ENCODE measurements at places on chromosomes 13 and 19.

DNA sequence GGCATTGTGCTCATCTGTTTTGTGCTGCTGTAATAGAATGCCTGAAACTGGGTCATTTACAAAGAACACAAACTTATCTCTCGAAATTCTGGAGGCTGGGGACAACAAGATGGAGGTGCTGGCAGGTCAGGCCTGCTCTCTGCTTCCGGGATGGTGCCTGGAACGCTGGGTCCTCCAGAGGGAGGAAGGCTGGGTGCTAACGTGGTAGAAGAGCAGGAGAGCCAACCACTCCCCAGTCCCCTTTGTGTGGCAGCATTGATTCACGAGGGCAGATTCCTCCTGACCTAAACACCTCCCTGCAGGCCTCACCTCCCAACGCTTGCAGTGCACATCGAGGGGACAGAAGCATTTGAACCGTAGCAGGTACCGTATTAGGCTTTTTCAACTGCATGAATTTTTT is 34.1 kb upstream of the TFDP1 start:
- DNase-seq = no peak

DNA sequence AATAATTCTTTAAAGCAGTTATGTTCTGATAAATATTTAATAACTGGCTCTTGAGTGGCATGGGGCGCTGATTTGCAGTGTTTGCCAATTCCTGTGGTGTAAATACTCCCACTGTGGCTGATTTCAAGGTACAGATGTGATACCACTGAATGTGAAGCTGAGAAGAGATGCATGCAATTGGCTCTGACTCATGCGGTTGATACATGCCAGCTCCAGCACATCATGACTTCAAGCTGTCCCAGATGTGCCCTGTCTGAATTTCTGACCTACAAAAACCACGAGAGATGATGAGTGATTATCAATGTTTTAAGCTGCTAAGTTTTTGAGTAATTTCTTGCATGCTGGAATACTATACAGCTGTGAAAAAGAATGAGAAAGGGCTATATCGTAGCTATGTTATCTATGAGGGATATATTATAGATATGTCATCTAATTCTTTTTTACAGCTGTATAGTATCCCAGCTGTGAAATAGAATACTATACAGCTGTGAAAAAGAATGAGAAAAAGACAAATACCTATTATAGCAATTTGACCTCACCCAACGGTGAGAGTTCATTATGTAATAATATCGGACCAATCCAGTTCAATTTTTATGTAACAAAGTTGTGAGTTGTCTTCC is 7.6 kb upstream of the ACSBG2 start:
- DNase-seq = no peak

DNA sequence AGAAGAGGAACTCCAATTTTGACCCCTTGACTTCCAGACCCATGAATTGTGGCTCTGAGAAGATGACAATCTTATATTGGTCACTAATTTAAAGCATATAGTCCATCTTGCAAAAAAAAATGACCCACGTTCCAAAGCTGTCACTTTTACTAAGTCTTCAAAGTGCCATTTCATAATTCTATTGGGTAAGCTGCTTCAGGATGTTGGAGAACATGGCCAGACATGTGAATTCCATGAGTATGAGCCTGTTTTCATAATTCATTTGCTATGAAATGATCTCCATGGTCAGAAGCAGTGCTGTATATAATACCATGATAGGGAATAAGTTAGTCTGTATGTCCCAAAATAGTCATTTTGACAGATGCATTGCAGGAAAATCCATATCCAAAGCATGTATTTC is 1787.3 kb downstream of the SLITRK5 start:
- DNase-seq = no peak

- DNase-seq = no peak
Measured at GRCh38 chr19:28142258-28142657, 1070.7 kb downstream of the UQCRFS1 start.

- DNase-seq = no peak
Measured at GRCh38 chr13:30194906-30195305, 112.4 kb downstream of the KATNAL1 start.
